Ascending aorta (tissue), 2 donors: ENCODE measurements at places on chromosomes 16 and 17. TPM values are rescaled to one million over a fixed set of nuclear protein-coding genes. Genes with fewer than 3 reads are reported as not detected.

ARSG gene
- total RNA-seq, result 7.3 TPM

GRCh38 chr17:65182233-65182632 is 45.1 kb downstream of the RGS9 start:
- no peaks in the 10 kb centered on the region for H3K36me3 ChIP-seq
- no peaks in the 10 kb centered on the region for H3K27me3 ChIP-seq
- H3K4me3 ChIP-seq, result no peak overlapping the region
- H3K4me1 ChIP-seq, result no peaks in the 10 kb centered on the region

- no peak overlapping the region for H3K4me3 ChIP-seq
- no peaks in the 10 kb centered on the region for H3K36me3 ChIP-seq
- no peaks in the 10 kb centered on the region for H3K27me3 ChIP-seq
- DNase-seq, result no peak
- H3K27ac ChIP-seq, result no peak overlapping the region
- H3K4me1 ChIP-seq, result no peaks in the 10 kb centered on the region
Measured at GRCh38 chr17:60108712-60109111, 30.0 kb upstream of the HEATR6 start.

DNA sequence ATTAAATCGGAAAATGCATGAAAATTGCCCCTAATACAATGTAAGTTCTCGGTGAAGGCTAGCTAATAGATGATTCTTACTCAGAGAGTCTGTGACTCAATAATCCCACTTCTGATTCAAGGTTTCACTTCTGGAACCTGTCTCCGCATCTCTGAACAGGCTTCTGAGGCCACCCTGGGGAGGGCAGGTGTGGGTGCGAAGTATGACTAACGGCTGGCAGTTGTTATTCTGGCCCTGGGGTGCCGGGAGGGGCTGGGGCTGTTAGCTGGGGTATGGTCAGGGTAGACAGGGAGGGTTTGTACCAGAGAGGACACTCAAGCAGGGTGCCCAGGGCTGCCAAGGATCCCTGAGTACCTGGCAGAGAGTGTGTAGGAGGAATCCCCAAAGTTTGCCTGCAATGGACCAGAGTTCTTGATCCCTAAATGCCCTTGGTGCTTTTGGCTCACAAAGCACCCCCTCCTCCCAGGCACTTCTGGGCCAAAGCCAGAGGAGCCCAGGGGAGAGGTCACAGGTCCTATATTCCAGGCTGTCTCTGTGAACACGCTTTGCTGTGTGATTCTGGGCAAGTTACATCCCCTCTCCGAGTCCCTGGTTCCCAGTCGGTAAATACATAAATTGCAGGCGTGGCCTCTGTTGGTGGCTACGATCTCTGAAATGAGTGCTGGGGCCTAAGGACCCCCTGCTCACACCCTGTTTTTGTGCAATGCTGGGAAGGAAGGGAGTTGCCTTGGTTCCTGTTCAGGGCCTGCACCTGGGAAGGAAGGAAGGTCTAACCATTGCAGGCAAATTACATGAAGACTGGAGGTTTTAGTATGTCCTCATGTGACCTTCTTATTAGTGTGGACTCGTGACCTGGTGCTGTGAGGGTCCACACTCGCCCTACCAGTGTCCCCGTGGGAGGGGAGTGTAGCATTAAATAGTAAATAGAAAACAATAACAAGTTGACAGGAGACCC is 49.9 kb upstream of the CPNE2 start:
- H3K27ac ChIP-seq, result no peak overlapping the region
- H3K27me3 ChIP-seq, result no peaks in the 10 kb centered on the region
- DNase-seq, result no peak
- peaks cover 32% of the 10 kb centered on the region for H3K36me3 ChIP-seq
- H3K4me3 ChIP-seq, result no peak overlapping the region

DNA sequence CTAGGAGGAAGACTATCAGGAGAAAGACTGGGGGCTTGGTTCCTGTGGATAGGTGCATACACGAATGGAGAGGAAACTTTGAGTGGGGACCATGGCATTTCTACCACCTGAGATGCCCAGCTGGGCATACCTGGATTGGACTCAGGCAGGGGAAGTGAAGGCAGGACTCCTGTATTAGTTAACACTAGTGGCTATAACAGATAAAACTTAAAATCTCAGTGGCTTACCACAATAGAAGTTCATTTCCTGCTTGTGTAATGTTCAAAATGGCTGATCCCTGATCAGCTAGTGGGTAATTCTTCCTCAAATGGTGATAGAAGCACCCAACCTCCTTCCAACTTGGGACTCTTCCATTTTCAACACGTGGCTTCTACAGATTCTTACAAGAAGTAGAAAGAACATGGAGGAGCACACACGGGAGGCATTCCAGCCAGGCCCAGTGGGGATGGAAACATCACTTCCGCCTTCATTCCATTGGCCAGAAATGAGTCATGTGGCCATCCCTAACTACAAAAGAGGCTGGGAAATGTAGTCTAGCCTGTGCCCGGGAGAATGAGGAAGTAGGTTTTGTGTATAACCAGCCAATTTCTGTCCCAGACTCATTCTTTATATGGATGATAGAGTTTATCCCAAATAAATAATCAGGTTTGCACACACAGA is 112.1 kb downstream of the UTP18 start:
- no peak overlapping the region for H3K4me3 ChIP-seq
- no peaks in the 10 kb centered on the region for H3K4me1 ChIP-seq
- H3K36me3 ChIP-seq, result no peaks in the 10 kb centered on the region

GRCh38 chr16:2482708-2483534 is 8.0 kb downstream of the TBC1D24 start:
- peak overlapping the region; percentile 57 for H3K27ac ChIP-seq
- no peak overlapping the region for H3K4me3 ChIP-seq
- peaks cover 8% of the 10 kb centered on the region for H3K4me1 ChIP-seq
- no peak for DNase-seq

DNA sequence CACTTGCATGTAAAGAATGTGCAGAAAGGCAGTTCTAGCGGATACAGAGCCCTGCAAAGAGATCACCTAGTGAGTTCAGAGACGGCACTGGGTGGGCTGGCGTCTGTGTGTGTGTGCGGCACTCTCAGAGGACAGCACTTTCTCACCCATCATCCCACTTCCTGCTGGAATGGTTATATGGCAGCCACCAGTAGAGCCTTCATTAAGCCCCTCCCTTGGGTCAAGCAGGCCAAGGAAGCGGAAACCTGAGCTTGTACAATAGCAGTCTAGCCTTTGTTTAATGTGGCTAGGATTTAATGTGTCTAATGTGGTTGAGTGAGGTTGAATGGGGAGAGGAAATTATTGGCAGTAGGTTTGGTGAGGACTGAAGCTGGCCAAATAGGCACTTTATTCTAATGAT is 88.3 kb upstream of the ELAC2 start:
- no peak overlapping the region for H3K4me3 ChIP-seq
- no peaks in the 10 kb centered on the region for H3K36me3 ChIP-seq
- no peaks in the 10 kb centered on the region for H3K4me1 ChIP-seq

DNA sequence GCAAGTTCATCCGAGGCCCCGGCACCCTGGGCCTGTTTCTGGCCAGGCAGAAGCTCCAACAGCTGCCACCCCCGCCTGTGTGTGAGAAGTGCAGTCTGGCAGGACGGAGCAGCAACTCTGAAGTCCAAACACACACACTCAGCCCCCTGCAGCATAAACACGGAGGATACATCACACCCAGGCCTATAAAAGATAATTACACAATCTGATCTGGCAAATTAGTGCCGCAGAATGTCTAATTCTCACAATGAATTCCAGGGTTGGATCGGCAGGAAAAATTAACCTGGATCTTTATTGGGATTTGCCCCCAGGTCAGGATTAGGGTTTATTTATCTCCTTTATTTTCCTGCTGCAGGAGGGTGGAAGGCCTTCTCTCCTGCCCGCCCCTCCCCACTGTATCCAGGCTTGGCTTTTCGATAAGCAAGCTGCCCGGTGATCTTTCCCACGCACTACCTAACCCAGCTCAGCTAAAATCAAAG is 311.4 kb downstream of the SOX9 start:
- peak; percentile 37 for DNase-seq
- no peak overlapping the region for H3K4me3 ChIP-seq
- H3K27ac ChIP-seq, result no peak overlapping the region
- H3K27me3 ChIP-seq, result no peaks in the 10 kb centered on the region
- no peaks in the 10 kb centered on the region for H3K36me3 ChIP-seq
- H3K4me1 ChIP-seq, result no peaks in the 10 kb centered on the region

GRCh38 chr16:61814726-61815347 is 221.4 kb downstream of the CDH8 start:
- no peaks in the 10 kb centered on the region for H3K4me1 ChIP-seq
- H3K36me3 ChIP-seq, result no peaks in the 10 kb centered on the region
- DNase-seq, result no peak
- no peaks in the 10 kb centered on the region for H3K27me3 ChIP-seq

GRCh38 chr17:28177351-28177750 is 134.9 kb downstream of the NLK start:
- no peaks in the 10 kb centered on the region for H3K4me1 ChIP-seq
- H3K4me3 ChIP-seq, result no peak overlapping the region
- no peak for DNase-seq

- no peak for DNase-seq
- peak overlapping the region; percentile 94 for H3K4me3 ChIP-seq
- no peaks in the 10 kb centered on the region for H3K27me3 ChIP-seq
- H3K36me3 ChIP-seq, result peaks cover 16% of the 10 kb centered on the region
- peak overlapping the region; percentile 99 for H3K27ac ChIP-seq
Measured at GRCh38 chr17:15261802-15262290, 3.3 kb downstream of the PMP22 start.

DNA sequence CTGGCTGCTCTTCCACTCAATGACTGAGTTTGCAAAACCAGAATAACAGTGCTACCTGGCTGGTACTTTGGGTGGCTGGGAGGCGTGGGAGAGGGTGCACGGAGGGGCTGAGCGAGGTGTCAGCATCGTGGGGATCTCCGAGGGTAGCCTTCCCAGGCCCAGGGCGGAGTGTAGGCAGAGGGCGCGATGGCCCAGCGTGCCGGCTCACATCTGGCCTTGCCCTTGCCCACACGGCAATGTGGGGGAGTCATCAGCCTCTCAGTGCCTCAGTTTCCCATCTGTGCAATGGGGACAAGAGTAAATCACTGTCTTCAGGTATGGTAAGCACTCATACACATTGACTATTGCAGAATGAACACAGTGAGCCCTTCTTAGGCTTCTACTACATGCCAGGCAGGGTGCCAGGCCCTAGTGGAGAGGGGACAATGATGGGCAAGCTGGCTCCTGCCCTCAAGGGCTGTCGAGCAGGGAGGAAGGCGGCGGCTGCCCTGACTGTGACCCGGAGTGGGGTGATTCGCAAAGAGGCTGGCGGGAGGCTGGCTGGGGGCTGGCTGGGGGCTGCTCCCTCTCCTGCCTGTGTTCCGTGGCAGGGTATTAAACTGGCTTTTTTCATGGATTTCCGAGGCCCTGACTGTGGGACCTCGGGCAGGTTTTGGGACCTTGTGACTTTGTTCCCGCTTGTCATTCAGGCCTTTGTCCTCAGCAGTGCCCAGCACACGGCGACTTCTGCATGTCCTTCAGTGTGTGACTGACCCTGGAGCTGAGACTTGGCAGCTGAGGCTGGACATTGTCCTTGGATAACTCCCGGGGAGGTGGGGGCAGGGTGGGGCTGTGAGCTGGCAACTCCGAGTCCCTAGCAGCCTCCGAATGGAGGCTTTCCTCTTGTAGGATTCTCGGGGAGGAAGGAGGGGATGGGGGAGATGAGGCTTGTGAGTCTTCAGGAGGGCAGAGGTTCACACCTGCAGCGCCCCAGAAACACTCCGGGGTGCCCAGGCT is 243.1 kb downstream of the SEC14L1 start:
- peak overlapping the region; percentile 59 for H3K27ac ChIP-seq
- no peaks in the 10 kb centered on the region for H3K36me3 ChIP-seq
- peaks cover 71% of the 10 kb centered on the region for H3K4me1 ChIP-seq
- no peaks in the 10 kb centered on the region for H3K27me3 ChIP-seq
- no peak overlapping the region for H3K4me3 ChIP-seq

DNA sequence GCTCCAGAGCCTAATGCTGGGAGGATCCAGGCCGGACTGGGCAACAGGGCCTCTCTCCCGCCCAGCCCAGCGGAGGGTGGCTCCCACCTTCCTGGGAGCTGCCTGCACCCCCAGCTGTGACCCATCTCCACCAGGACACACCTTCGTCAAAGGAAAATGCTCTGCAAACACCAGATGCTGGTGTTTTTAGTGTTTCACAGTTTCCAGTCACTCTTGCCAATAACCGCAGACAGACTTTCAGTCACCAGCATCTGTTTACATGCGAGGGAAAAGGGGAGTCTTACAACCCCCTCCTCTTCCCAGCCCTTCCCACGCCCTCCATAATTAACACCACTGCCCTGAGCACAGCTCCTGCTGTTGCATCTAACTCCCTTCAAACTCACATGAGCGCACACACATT is 25.3 kb downstream of the KLHDC4 start:
- H3K36me3 ChIP-seq, result peaks cover 21% of the 10 kb centered on the region
- no peaks in the 10 kb centered on the region for H3K27me3 ChIP-seq
- no peak for DNase-seq
- no peak overlapping the region for H3K4me3 ChIP-seq

GRCh38 chr16:64017796-64018195 is 1104.1 kb downstream of the CDH11 start:
- no peak for DNase-seq
- no peak overlapping the region for H3K27ac ChIP-seq
- no peaks in the 10 kb centered on the region for H3K36me3 ChIP-seq
- no peaks in the 10 kb centered on the region for H3K4me1 ChIP-seq

DNA sequence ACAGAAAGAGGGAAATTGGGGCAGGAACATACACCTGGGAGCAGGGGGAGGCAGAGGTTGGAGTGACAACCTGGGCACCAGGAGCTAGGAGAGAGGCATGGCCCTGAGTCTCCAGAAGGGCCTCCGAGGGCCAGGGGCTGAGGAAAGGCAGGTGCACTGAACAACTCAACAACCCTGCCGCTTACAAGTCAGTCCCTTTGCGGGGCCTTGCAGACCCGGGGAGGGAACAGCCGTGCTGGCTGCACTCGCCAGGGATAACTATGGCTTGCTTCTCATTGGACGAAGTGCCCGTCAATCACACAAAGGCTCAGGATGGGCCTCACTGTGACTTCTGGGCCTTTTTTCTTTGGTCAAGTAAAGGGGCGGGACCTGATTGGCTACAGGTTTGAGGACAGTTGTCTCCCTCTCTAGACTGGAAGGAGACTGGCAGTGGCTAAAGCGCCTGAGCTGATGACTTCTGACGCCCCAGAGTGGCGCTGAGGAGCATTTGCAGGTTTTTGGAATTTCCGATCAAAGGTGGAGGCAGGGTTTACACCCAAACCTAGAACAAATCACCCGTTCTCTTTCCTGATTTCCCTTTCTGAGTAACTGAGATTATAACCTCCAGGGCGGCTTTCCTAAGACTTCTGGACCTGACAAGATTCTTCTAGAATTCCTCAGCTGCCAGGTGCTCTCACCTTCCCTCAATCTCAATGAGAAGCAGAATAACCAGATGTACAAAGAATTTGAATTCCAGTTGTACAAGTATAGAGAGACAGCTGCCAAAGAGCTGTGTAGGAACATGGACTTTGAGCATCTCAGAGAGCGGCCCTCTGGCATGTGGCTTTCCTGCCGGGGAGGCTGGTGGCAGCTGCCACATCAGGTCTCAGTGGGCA is 27.6 kb upstream of the ST6GALNAC2 start:
- DNase-seq, result peak; percentile 45
- no peaks in the 10 kb centered on the region for H3K4me1 ChIP-seq
- no peak overlapping the region for H3K4me3 ChIP-seq
- no peaks in the 10 kb centered on the region for H3K27me3 ChIP-seq
- H3K36me3 ChIP-seq, result no peaks in the 10 kb centered on the region
- no peak overlapping the region for H3K27ac ChIP-seq
